ENCODE measurements at places on chromosomes 16 and 17.

DNA sequence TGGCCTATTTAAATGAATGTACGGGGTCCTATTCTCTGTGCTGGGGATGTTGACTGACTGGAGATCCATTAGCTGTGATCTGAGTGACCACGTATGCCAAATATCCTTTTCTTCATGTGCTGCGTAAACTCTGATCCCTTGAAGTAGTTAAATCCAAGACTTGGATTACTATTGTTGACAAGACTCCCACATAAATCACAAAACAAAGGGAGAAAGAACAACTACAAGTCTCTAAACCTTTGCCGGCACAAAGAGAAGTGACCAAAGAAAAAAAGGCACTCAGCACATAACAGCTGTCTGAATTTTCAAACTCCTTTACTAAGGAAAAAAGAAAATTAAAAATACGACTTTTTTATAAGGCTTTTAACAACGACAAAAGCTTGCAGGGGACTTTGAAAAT lies 559.9 kb upstream of the CDH8 start:
- DNase-seq = no peak

DNA sequence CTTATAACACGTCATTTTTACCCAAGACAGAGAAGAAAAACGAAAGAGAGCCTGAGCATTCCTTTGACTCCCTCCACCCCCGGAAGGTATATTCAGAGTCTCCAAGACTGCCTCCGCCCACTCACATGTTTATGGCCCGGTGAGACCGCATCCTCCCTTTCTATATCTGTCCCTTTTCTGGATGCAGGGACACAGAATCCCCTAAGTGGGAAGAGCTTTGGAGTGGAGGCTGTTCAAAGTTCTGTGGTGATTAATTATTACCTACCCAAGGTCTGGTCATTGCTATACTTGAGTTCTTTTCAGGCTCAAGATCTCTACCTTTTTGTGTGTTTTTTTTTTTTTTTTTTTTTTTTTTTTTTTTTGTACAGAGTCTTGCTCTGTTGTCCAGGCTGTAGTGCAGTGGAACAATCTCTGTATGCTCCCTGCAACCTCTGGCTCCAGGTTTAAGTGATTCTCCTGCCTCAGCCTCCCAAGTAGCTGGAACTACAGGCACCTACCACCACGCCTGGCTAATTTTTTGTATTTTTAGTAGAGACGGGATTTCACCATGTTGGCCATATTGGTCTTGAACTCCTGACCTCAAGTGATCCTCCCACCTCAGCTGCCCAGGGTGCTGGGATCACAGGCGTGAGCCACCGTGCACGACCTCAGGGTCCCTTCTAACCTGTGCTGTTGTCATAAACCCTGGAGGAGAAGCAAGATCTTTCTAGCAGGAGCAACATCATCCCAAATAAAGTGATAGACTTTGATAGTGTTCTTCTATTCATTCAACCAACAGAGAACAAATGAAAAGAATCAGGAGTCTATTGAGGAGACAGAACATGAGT lies 407.1 kb downstream of the WWOX start:
- DNase-seq = no peak

GRCh38 chr16:5884996-5885395 lies 787.4 kb upstream of the EEF2KMT start:
- DNase-seq = no peak

GRCh38 chr16:1362807-1363206 lies 11.1 kb downstream of the GNPTG start:
- DNase-seq = no peak

DNA sequence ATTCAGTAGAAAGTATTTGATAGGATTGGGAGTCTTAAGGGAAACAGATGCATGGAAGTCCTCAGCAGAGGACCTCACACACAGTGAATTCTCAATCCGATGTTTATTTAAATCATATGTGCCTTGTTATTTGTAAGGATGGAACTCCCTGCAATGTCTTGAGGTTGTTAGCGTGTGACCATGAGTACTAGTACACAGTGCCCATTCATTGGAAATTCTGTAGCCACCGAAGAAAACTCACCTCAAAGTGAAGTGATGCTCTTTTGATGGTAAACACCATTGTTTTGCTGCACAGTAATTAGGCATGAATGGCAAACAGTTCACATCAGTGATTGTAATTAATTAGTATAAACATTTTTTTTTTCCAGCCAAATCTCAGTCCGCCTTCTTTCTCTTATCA lies 173.6 kb downstream of the MSI2 start:
- DNase-seq = no peak

DNA sequence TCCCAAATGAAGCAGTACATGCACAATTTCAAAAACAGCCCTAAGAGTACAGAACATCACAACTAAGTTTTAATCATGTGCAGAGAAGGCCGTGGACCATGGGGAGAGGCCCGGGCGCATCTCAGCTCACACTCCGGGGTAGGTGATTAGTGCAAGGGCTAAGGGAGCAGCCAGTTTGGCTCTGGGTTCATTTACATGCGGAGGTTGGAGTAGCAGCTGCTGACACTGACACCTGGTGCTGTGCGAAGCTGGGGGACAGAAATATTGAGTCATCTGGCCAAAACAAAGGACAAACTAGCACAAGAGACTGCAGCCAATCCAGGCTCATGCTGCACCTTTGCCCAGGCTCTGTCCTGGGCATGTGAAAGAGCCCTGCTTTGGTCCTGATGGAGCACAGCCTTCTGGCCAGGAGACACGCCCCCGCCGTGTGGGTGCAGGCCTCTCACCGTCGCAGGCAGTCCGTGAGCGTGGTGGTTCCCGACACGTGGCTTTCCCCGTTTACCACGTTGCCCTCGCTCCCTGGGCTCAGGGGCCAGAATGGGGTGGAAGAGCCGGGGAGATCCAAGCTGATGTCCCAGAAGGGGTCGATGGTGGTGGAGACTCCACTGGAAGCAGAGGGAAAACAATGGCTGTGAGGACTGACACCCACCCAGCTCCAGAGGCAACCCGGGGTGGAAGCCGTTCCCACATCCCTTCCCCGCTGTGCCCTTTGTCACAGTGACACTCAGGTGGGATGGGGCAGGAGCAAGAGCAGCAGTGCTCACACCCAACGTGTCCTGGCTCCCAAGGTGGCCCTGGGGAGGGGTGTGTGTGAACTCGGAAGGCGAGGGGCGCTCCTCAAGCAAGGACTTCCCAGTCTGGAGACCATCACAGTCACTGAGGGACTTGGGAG lies 31.9 kb downstream of the USP22 start:
- DNase-seq = no peak

- DNase-seq = no peak
These were observed 673.7 kb downstream of the CDH8 start for GRCh38 chr16:61362585-61362984.

DNA sequence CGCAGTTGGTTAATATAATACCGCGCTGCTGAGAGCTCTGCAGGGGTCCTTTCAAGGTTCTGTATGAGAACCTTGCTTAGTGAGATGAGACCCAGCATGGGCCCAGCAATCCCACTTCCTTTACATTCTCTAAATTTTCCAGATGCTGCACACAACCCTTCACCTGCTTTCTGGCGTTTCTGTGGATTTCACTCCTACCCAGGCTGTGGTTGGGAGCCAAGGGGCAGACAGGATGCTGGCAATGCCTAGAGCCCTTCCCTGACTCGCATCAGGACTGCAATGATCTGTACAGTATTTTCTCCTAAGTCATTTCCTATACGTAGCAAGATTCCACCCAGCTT lies 10.1 kb upstream of the PIPOX start:
- DNase-seq = no peak
